ENCODE measurements at places on chromosomes 1 and 21. TPM values are rescaled to one million over a fixed set of nuclear protein-coding genes. Genes with fewer than 3 reads are reported as not detected.

Gene OR10K1
- not detected for total RNA-seq

Gene ERG
- not detected for total RNA-seq

Gene RAD54L
- total RNA-seq = 6.1 TPM

Gene OR6K3
- not detected for total RNA-seq

Gene ZNF648
- not detected for total RNA-seq

Gene CSF1
- total RNA-seq = 54.2 TPM
